ENCODE measurements at places on chromosomes 7 and 10. TPM values are rescaled to one million over a fixed set of nuclear protein-coding genes. Genes with fewer than 3 reads are reported as not detected.

SLC39A12 gene
- not detected for total RNA-seq

MET gene
- 20.0 TPM for total RNA-seq

GIMAP7 gene
- total RNA-seq: 24.1 TPM

PLCE1 gene
- total RNA-seq: 4.6 TPM

PRPS1L1 gene
- total RNA-seq: not detected

OR13A1 gene
- not detected for total RNA-seq

WIPF3 gene
- total RNA-seq: 6.2 TPM

LRRC17 gene
- total RNA-seq: 1.9 TPM

ADRA2A gene
- 0.64 TPM for total RNA-seq

TMEM140 gene
- 16.5 TPM for total RNA-seq

TNKS2 gene
- 15.3 TPM for total RNA-seq

TMEM229A gene
- total RNA-seq: not detected

TAF5 gene
- 2.8 TPM for total RNA-seq

SDHAF3 gene
- 20.3 TPM for total RNA-seq

MMD2 gene
- total RNA-seq: not detected

UBN2 gene
- 14.1 TPM for total RNA-seq

PLA2G12B gene
- not detected for total RNA-seq

COL1A2 gene
- 78.1 TPM for total RNA-seq

CALY gene
- not detected for total RNA-seq

CAV2 gene
- 204 TPM for total RNA-seq

NPC1L1 gene
- total RNA-seq: not detected

EN2 gene
- not detected for total RNA-seq

SPDYE8 gene
- total RNA-seq: not detected

MNX1 gene
- total RNA-seq: not detected

NKX2-3 gene
- not detected for total RNA-seq

DNAJC12 gene
- total RNA-seq: 4.3 TPM

BET1 gene
- total RNA-seq: 14.6 TPM

ELN gene
- total RNA-seq: 29.0 TPM

CRHR2 gene
- total RNA-seq: 0.22 TPM

COL17A1 gene
- total RNA-seq: 0.32 TPM

OR9A2 gene
- total RNA-seq: not detected

ATRNL1 gene
- 1.6 TPM for total RNA-seq

ZC3HAV1L gene
- 3.1 TPM for total RNA-seq

PTPRZ1 gene
- 0.72 TPM for total RNA-seq

LOXL4 gene
- 0.47 TPM for total RNA-seq

LRRC4 gene
- 3.3 TPM for total RNA-seq

DEPP1 gene
- 32.2 TPM for total RNA-seq

PON3 gene
- 0.77 TPM for total RNA-seq

THNSL1 gene
- total RNA-seq: 7.7 TPM

BMPER gene
- 0.59 TPM for total RNA-seq

PNLIPRP1 gene
- total RNA-seq: not detected

CFAP69 gene
- total RNA-seq: 4.2 TPM

FANK1 gene
- 0.35 TPM for total RNA-seq

SLK gene
- 31.0 TPM for total RNA-seq

Measured in left ventricle myocardium superior (tissue), 1 donor.